ENCODE measurements at places on chromosomes 2 and 18. TPM values are rescaled to one million over a fixed set of nuclear protein-coding genes. Genes with fewer than 3 reads are reported as not detected.

EIPR1 gene
- total RNA-seq, result 47.6 TPM

DNA sequence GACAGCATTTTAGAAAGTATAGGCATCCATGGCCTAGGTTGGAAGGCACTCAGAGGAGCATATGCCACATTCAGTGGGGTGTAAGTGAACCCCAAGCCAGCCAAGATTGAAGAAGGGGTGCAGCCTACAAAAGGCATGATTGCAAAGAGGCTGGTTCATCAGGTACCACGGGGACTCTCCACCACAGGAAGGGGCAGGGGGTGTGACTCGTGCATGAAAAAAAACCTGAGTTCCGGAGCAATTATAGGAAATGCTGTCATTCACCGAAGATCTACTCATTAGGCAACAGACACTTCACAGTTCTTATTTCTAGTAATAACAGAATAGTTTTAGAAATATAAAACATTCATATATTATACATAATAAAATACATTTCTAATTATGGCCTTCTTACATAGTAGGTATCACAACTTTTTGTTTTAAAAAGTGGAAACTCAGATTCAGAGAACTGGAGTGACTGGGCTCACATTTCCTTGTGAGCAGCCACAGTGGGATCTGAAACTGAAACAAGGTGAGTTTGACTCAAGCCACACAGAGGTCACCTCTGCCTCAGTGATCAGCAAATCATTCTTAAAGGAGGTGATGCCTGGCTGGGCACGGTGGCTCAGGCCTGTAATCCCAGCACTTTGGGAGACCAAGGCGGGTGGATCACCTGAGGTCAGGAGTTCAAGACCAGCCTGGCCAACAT lies 188.4 kb upstream of the GYPC start:
- no peaks in the 10 kb centered on the region for H3K27me3 ChIP-seq
- no peak overlapping the region for H3K27ac ChIP-seq
- H3K4me3 ChIP-seq, result no peak overlapping the region
- no peaks in the 10 kb centered on the region for H3K36me3 ChIP-seq

- no peaks in the 10 kb centered on the region for H3K27me3 ChIP-seq
- peaks cover 37% of the 10 kb centered on the region for H3K36me3 ChIP-seq
- DNase-seq, result no peak
- no peak overlapping the region for H3K4me3 ChIP-seq
Measured at GRCh38 chr2:143451642-143452281, 322.5 kb downstream of the ARHGAP15 start.

- H3K4me1 ChIP-seq, result no peaks in the 10 kb centered on the region
- no peak overlapping the region for H3K27ac ChIP-seq
- H3K27me3 ChIP-seq, result no peaks in the 10 kb centered on the region
- H3K36me3 ChIP-seq, result no peaks in the 10 kb centered on the region
- H3K4me3 ChIP-seq, result no peak overlapping the region
- no peak for DNase-seq
Measured at GRCh38 chr2:52475590-52475989, 1292.0 kb upstream of the CHAC2 start.

GRCh38 chr18:63187791-63188460 lies 131.6 kb downstream of the BCL2 start:
- no peak overlapping the region for H3K4me3 ChIP-seq
- H3K27ac ChIP-seq, result peak overlapping the region; percentile 70
- no peak for DNase-seq
- H3K4me1 ChIP-seq, result peaks cover 66% of the 10 kb centered on the region

TMX3 gene
- 67.1 TPM for total RNA-seq

DNA sequence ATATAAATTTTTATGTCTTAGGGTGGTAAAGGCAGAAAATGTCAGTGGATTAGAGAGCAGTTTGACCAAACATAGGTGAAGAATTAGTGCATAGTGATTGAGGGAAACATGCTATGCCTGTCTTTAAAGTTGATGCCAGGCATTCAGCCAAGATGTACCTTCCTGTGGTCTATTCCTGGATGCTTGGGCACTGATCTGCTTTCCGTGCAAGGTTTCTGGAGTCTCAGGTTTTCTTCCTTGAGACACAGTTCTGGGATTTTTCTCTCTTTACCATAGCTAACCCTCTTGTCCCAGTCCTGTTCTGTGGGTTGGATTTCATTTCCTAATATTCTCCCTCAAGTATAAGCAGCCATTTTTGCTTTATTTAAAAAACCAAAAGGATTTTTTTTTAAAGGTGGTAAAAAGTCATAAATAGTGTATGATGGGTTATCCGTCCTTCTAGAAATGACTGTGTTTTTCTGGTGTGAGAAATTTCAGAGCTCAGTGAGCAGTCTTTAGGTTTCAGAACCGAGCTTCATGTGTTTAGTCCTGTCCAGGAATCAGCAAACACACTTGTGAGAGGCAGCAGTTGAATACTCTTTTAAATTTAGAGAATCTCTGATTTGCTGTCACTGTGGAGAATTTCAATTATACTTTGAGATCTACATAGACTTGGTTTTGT lies 43.0 kb upstream of the CYBRD1 start:
- H3K36me3 ChIP-seq, result peaks cover 32% of the 10 kb centered on the region
- no peaks in the 10 kb centered on the region for H3K27me3 ChIP-seq

DNA sequence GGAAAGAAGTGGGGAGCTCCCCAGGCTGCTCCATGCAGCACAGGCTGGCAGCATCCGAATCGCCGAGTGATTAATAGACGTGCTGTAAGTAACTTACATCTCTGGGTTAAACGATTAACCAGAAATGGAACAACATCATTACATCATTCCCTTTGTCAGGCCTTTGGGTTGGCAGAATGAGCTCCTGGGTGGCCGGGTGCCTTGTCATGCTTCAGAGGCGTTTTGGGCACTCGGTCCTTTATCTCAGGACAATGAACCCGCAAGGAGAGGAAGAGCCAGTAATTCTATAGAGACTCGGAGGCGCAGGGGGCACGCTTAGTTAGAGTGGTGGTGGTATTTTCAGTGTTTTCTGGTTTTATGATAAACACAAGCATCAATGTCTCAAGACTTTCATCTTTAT lies 146.9 kb upstream of the TPO start:
- H3K27me3 ChIP-seq, result no peaks in the 10 kb centered on the region
- H3K36me3 ChIP-seq, result no peaks in the 10 kb centered on the region

ATOH8 gene
- not detected for total RNA-seq

GRCh38 chr2:180747728-180748127 lies 232.7 kb upstream of the UBE2E3 start:
- no peak for DNase-seq
- no peaks in the 10 kb centered on the region for H3K4me1 ChIP-seq
- H3K27me3 ChIP-seq, result no peaks in the 10 kb centered on the region
- H3K4me3 ChIP-seq, result no peak overlapping the region
- no peaks in the 10 kb centered on the region for H3K36me3 ChIP-seq
